ENCODE measurements at places on chromosomes 16 and 17.

DNA sequence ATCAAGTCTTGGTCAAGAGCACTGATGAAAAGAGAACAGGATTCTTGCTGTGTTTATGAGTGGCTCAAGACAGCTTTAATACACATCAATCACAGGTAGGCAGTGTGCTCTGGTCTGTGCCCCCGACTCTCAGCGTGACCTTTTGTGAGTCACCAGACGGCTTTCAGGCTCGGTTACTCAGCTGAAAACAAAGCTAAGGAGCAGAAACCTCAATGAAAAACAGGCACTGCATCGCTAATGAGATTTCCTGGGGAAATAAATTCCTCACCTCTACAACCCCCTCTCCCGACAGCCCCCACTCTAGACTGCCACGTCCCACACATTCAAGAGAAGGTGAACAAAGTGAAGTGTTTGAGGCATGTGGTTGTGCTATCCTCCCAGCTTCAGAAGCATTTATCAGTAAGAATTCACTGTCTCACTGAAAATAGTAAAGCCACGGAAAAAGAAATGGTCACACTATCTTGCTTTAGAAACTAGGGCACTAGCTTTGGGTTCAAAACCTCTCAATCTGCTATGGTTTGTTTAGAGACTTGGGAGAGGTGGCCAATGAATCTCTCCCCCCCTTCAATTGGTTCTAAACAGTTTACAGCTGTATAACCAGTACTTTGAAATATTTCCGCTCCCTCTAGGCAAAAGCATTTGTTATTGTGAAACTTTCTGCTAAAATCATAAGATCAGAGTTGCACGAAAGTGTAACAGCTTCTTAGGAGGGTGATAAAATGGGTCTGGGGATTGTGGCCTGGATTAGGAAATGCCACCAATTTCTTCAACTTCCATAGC lies 199.5 kb upstream of the PMFBP1 start:
- DNase-seq: peak; percentile 97

- DNase-seq: no peak
These were observed 71.8 kb downstream of the KPNA2 start for GRCh38 chr17:68107373-68107772.

GRCh38 chr17:2157675-2158395 lies 102.9 kb downstream of the HIC1 start:
- DNase-seq: no peak

- DNase-seq: no peak
These were observed 23.2 kb upstream of the SPNS2 start for GRCh38 chr17:4475463-4475862.

DNA sequence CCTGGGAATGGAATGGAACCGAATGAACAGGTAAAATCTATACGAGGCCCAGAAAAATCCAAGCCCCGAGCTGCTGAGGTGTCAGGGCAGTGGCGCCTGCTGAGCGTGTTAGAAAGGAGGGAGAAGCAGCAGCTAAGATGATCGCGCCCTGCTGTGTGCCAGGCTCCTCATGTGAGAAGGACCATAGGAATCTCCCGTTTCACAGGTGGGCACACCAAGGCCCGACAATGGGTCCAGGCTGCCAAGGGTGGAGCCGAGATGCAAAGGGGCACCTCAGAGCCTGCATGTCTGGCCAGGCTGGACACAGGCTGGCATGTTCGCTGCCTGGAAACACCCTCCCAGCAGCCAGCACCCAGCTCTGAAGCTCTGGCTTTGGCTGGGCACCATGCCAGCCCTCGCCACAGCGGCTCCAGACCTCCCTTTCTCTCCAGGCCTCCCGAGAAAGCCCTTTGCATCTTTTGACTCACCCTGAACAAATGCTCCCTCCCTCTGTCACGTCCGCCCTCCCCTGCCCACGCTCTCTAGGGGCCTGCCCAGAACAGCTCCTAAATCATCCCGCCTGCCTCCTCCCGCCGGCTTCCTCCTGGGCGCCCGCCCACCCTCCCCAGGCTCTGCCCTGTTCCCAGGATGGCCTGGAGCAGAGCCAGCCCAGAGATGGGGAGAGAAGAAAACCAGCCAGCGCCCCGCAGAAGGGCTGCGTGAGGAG lies 217.8 kb upstream of the GSE1 start:
- peak; percentile 63 for DNase-seq

DNA sequence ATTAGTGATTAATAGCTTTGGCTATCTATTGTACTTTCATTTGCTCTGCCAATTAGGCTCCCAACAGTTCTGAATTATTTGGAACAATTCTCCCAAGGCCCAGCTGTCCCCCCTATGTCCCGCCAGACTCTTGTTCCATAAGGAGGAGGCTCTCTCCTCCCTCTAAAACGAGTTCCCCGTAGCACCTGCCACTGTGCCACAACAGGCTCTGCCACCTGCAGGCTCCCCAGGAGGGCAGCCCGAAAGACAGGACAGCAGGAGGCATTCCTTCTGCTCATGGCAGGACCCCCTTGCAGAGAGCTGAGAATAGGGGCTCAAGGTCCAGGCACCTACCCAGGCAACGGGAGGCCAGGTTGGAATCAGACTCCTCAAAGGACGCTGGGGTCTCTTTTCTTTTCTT lies 9.0 kb downstream of the PITPNM3 start:
- no peak for DNase-seq

- DNase-seq: peak; percentile 60
These were observed 14.3 kb upstream of the GINS3 start for GRCh38 chr16:58377932-58378331.

- peak; percentile 30 for DNase-seq
These were observed at the start of gene ITGB4 for GRCh38 chr17:75720656-75721462. Gene ITGB4, plus strand, starts transcription at chr17:75721459. Its CDS starts 3,245 bp downstream, at chr17:75724704.

- DNase-seq: no peak
These were observed 6.8 kb downstream of the ACD start for GRCh38 chr16:67653128-67653788.

DNA sequence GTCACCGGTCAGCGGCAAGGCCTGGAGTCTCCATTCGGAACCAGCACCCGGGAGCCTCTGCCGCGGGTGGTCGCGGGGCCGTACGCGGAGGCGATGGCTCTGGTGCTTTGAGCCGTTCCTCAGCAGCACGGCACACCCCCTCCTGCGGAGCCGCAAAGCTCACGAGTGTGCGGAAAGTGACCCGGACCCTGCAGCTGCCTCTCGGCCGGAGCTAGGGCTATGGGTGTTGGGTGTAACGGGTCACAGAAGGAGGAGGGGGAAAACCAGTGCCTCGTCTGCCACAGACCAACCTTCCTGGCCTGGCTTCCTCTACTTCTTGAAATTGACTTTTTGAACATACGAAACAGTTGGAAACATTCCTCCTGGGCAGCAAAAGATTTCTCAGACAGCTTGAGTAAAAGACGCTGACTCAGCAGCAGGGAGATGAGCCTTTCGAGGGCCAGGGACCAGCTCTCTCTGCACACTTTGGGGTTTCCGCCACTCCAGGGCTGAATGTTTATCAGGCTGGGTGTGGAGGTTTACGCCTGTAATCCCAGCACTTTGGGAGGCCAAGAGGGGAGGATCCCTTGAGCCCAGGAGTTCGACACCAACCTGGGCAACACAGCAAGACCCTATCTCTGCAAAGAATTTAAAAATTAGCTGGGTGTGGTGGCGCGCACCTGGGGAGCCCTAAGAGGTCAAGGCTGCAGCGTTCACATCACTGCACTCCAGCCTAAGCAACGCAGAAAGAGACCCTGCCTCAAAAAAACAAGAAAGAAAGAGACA lies 26.4 kb upstream of the PITPNA start:
- no peak for DNase-seq

DNA sequence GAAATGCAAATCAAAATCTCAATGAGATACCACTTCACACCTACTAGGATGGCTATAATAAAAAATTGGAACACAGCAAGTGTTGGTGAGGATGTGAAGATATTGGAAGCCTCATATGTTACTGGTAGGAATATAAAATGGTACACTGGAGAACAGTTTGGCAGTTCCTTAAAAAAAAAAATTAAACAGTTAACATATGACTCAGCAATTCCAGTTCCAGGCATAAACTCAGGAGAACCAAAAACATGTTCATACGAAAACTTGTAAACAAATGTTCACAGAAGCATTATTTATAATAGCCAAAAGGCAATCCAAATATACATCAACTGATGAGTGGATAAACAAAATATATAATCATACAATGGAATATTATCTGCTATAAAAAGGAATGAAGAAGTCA lies 28.2 kb downstream of the ZNF652 start:
- DNase-seq: no peak

GRCh38 chr16:9053006-9053601 lies 38.3 kb upstream of the HAPSTR1 start:
- peak; percentile 70 for DNase-seq

GRCh38 chr17:54324813-54325212 lies 502.1 kb downstream of the KIF2B start:
- DNase-seq: no peak

- no peak for DNase-seq
These were observed 5.8 kb upstream of the RHOT2 start for GRCh38 chr16:662095-662494.

DNA sequence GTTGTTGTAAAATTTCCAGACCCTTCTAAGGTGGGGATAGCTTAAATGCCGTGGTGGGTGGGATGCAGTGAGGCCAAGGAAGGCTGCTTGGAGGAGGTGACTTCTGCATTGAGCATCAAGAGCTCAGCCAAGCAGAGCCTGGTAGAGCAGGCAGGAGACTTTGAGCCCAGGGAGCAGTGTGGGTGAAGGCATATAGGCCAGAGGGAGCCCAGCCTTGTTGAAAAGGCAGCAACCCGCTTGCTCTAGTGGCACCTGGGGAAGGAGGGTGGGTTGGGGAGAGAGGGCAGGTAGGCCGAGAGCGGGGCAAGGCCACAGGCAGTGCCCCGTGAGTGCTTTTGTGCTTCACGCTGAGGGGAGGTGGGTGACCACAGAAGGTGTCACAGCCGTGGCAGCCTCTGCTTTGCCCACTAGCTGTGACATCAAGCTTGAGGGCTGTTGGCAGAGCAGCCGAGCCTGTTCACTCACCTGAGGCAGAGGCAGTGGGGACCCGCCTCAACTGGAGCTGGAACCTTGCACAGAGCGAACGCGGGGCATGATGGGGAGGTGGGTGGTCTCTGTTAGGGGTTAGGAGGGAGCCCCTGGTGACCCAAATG lies 56.1 kb downstream of the IRF8 start:
- no peak for DNase-seq

DNA sequence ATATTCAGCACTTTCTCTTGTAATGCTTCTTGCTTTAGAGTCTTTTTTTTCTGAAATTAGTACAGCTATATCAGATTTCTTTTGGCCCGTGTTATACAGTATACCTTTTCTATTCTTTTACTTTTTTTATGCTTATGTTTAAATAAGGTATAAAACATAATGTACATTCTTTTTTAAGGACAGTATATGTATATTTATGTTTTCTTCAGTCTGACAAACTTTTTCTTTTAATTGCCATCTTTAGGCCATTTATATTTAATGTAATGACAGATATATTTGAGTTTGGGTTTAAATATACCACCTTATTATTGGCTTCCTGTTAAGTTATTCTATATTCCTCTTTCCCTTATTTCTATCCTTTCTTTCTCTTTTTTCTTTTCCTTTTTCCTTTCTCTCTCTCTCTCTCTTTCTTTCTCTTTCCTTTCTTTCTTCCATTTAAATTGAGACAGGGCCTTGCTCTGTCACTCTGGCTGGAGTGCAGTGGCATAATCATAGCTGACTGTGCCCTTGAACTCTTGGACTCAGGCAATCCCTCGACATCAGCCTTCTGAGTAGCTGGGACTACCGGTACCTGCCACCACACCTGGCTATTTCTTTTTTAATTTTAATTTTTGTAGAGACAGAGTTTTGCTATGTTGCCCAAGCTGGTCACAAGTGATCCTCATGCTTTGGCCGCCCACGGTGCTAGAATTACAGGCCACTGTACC lies 61.7 kb downstream of the WWOX start:
- no peak for DNase-seq

- DNase-seq: no peak
These were observed 408.1 kb downstream of the KCNJ2 start for GRCh38 chr17:70577456-70577855.

DNA sequence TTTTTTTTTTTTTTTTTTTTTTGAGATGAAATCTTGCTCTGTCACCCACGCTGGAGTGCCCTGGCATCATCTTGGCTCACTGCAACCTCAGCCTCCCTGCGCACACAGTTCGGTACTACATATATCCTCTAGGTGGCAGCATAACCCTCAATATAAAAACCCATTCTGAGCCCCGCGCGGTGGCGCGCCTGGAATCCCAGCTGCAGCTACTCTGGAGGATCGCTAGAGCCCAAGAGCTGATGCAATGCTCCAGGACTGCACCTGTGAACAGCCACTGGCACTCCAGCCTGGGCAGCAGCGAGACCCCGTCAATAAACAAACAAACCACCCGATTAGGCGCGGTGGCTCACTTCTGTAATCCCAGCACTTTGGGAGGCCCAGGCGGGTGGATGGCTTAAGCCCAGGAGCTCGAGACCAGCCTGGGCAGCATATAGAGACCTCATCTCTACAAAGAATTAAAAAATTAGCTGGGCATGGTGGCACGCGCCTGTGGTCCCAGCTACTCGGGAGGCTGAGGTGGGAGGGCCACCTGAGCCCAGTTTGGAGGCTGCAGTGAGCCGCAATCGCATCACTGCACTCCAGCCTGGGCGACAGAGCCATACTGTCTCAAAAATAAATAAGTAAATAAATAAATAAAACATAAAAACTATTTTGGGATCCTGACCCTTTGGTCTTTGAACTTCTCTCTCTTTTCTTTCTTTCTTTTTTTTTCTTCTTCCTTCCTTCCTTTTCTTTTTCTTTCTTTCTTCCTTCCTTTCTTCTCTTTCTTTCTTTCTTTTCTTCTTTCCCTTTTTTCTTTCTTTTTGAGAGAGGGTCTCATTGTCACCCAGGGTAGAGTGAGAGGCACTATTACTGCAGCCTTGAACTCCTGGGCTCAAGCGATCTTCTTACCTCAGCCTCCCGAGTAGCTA lies 15.4 kb upstream of the AKAP10 start:
- DNase-seq: peak; percentile 85
